ENCODE measurements at places on chromosomes 3 and 15. TPM values are rescaled to one million over a fixed set of nuclear protein-coding genes. Genes with fewer than 3 reads are reported as not detected.
A peak's percentile ranks its signal among the peaks of the same experiment; 100 is the strongest.

Gene CXCR6
- total RNA-seq = 4.0 TPM

DNA sequence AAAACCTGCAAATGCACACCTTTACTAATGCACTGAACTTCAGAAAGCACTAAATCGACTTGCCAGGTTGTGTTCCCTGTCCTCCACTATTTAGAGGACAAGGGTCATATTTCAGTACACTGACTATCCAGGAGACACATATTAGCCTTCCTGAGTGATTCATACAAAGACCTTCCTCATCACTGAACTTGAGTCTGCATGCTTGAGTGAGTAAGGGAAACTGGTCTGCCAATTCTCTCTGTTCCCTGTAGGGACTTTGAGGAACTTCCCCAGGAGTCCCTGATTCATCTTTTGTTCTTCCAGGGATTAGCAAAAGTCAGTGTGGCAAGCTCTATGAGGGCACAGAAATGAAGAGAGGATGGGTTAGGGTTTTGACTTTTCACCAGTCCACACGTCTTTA lies 565.9 kb downstream of the PDCD6IP start:
- H3K27ac ChIP-seq = no peak overlapping the region
- H3K4me1 ChIP-seq = peaks cover 5% of the 10 kb centered on the region
- no peak overlapping the region for H3K4me3 ChIP-seq
- H3K36me3 ChIP-seq = no peaks in the 10 kb centered on the region
- no peaks in the 10 kb centered on the region for H3K27me3 ChIP-seq

Gene ZNF662
- 0.36 TPM for total RNA-seq

DNA sequence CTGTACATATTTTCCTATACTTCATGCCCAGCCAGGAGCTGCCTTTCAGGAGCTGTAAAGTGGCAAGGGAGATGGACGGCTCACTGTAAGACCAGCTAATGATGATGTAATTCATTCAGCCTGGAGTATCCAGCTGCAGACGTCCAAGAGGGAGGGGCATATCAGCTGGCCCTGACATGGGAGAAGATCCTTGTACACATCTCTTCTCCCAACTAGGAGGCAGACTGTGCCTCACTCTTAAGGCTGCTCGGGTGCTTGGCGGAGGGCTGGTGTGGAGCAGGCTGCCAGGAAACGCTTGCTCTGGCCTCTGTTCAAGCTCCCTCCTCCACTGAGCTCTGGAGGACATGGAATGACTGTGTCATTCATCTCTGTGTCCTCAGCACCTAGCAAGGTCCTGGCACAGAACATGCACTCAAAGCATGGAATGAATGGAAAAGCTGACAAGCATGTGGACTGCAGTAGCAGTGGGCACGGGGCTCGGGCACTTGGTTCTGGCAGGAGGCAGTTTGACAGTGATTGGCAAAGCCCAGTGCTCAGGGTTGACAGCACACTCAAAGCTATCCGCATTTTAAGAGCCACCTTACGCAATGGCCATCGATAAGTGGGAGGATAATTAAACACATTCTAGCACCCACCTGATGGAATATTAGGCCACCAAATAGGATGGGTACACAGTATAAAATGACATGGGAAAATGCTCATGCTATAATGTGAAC lies 72.4 kb downstream of the TBC1D2B start:
- peaks cover 20% of the 10 kb centered on the region for H3K4me1 ChIP-seq
- H3K36me3 ChIP-seq = peaks cover 12% of the 10 kb centered on the region
- no peak overlapping the region for H3K4me3 ChIP-seq
- peak overlapping the region; percentile 68 for H3K27ac ChIP-seq

GRCh38 chr15:59794229-59794886 lies 105.2 kb upstream of the BNIP2 start:
- DNase-seq = no peak
- H3K36me3 ChIP-seq = no peaks in the 10 kb centered on the region
- peaks cover 33% of the 10 kb centered on the region for H3K27me3 ChIP-seq
- no peak overlapping the region for H3K27ac ChIP-seq
- peaks cover 17% of the 10 kb centered on the region for H3K4me1 ChIP-seq
- H3K4me3 ChIP-seq = no peak overlapping the region

All from natural killer cell treated with Interleukin-12 subunit alpha and Interleukin-12 subunit beta and Interleukin-15 and Interleukin-18, amount 100 ng/mL, for 72 hours (primary cell).